Thyroid gland (tissue), 4 donors: ENCODE measurements at places on chromosomes 6 and 20. TPM values are rescaled to one million over a fixed set of nuclear protein-coding genes. Genes with fewer than 3 reads are reported as not detected.

DNA sequence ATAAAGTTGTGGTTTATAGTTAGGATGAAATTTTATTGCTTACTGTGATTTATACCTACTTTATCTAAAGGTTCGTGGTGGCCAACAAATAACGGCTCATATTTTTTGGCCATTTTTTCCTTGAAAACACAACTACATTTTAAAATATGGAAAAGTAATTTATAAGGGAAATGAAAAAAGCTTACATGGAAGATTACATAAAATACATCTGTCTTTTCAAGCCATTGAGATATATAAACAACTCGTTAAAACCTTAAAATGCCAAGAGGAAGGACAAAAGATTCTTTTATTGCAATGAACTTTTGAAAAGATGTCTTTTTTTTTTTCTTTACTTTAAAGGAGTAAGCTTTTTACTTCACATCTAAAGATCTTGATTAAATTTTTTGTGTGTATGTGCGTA is 55.4 kb upstream of the EYA4 start:
- no peak overlapping the region for H3K27ac ChIP-seq
- H3K36me3 ChIP-seq: no peaks in the 10 kb centered on the region
- no peak for DNase-seq
- no peak overlapping the region for H3K4me3 ChIP-seq

RAB5IF gene
- 105 TPM for total RNA-seq

HLA-DRB1 gene
- 17.1 TPM for total RNA-seq

CRISP2 gene
- total RNA-seq: not detected

DNA sequence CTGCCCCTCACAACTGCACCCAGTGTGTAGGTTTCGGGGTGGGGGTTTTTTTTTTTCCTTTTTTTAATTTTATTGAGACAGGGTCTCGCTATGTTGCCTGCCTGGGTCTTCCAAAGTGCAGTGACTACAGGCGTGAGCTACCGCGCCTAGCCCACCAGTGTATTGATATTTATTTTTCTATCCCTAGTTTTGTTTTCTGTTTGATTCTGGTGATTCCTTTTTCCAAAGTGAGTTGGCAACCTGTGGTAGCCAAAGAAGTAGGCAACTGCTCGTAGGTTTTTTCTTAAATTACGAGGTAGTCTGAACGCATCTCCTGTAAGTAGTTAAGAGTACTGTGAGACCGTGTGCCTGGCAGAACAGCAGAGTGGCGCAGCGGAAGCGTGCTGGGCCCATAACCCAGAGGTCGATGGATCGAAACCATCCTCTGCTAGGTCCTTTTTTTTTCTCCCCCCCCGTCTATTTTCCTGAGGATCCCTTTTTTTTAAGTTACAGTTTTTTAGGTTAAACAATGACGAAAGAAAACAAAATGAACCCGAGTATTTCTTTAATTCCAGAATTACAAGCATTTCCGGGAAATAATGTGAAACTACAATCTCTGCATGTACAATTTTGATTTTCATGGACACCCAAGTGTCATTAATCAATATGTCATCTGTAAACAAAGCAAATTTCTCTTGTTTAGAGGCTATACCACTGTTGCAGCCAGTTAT is 78.7 kb upstream of the BTN3A2 start:
- peak overlapping the region; percentile 95 for H3K27ac ChIP-seq
- peak overlapping the region; percentile 44 for H3K4me3 ChIP-seq
- no peaks in the 10 kb centered on the region for H3K36me3 ChIP-seq
- H3K27me3 ChIP-seq: no peaks in the 10 kb centered on the region
- H3K4me1 ChIP-seq: peaks cover 15% of the 10 kb centered on the region

MRPL14 gene
- total RNA-seq: 26.5 TPM

GRCh38 chr20:18790787-18791186 is 22.8 kb upstream of the SCP2D1 start:
- no peak for DNase-seq
- H3K27ac ChIP-seq: no peak overlapping the region
- no peaks in the 10 kb centered on the region for H3K27me3 ChIP-seq
- no peaks in the 10 kb centered on the region for H3K4me1 ChIP-seq

ULBP3 gene
- 2.4 TPM for total RNA-seq
